ENCODE measurements at places on chromosomes 7 and 10. TPM values are rescaled to one million over a fixed set of nuclear protein-coding genes. Genes with fewer than 3 reads are reported as not detected.

The EVX1 gene
- not detected for total RNA-seq

- DNase-seq: no peak
These were observed 47.8 kb upstream of the NKX2-3 start for GRCh38 chr10:99484626-99485581.

GRCh38 chr7:139071680-139072079 lies 35.8 kb upstream of the ZC3HAV1L start:
- no peak for DNase-seq

DNA sequence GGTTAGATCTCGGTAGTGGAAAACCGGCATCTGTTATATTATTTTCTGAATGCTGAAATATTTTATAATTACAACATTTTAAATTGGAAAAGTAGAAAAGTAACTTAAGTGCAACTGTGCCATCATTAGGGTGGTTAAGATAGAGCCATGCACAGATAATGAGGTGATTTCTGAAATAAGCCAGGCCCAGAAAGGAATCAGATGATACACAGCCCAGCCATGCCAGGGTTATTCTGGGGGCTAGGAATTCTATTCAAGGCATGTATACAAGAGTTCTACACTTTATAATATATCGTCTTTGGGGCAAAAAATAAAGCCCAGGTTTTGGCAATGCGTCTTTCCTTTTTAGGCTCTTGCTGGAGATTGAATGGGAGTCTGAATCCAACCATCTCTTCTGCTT lies 128.7 kb downstream of the ITGB8 start:
- DNase-seq: no peak

DNA sequence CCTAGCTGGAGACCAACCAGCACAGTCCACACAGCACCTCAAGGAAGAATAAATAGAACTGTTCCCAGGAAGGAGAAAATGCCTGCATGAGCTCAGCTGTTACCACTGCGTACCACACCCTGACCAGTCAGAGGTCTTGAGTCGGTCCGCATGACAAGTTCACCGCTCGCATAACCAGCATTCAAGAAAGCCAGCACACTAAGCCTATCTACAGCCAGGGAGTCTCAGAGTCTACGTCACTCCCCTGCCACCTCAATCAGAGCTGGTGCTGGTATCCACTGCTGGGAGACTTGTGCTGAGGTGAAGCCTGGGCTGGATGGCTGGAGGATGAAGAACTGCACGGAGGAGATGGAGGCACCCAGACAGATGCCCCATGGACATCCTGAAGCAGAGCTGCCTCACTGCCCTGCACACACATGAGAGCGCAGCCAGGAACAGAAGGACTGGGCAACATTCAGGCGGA lies 19.6 kb downstream of the AKR1C1 start:
- DNase-seq: peak; percentile 48

- no peak for DNase-seq
These were observed 104.4 kb upstream of the FGFR2 start for GRCh38 chr10:121702351-121703320.

DNA sequence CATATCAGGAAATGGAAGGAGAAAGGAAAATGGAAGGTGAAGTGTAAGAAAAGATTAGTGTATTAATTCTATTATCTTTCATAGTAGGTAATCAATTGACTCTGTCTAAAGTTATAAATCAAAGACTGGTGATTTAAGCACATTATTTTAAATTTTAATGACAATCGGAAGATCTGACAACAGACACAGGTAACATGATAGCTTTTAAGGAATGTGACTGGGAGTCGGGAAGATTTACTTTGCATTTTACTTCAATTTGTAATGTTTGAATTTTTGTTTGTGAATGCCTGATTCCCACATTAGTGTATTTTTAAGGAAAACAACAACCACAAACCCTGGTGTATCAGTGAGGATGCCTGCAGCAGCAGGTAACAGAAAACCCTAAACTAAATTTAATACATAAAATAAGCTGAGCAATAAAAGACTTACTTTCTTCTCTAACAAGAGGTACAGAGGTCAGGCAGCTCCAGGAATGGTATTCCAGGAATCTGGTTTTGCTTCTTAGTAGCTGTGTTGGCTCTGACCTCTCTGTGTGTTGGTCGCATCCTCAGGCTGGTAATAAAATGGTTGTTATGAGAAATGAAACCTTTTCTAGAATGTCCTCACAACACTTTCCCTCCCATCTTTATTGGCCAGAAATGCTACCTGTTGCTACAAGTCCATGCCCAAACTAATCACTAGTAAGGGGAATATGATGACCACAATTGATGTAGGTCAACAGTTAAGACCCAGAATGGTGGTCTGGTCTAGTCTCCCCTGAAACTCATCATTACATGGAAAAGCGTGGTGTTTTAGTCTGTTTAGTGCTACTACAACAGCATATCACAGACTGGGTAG lies 12.2 kb downstream of the DNAJB9 start:
- no peak for DNase-seq

Measured in right cardiac atrium (tissue), 5 donors.